ENCODE measurements at places on chromosomes 6 and 20. TPM values are rescaled to one million over a fixed set of nuclear protein-coding genes. Genes with fewer than 3 reads are reported as not detected.
A peak's percentile ranks its signal among the peaks of the same experiment; 100 is the strongest.

GRCh38 chr20:57882451-57883161, 172.8 kb upstream of the PMEPA1 start:
- DNase-seq, result no peak

DNA sequence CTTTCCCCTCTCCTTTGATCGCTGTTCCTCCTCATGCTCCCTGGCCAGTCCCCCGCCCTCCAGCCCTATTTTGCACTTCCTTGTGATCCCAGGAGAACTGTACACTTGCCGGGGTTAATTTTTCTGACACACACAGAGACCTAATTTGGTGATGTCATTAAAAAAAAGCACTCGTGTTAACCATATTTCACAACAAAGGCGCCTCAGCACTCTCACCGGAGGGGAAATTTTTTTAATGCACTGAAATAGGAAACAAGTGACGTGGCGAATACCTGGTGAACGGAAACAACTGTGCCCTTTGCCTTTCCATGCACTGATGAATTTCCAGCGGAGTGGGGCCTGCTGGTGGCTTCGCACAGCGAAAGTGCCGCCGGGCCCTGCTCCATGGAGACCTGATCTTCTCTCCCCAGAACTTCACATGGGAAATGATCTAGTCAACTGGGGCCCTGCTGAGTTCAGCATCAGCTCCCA, 53.9 kb upstream of the TAGAP start:
- peak; percentile 66 for DNase-seq

DNA sequence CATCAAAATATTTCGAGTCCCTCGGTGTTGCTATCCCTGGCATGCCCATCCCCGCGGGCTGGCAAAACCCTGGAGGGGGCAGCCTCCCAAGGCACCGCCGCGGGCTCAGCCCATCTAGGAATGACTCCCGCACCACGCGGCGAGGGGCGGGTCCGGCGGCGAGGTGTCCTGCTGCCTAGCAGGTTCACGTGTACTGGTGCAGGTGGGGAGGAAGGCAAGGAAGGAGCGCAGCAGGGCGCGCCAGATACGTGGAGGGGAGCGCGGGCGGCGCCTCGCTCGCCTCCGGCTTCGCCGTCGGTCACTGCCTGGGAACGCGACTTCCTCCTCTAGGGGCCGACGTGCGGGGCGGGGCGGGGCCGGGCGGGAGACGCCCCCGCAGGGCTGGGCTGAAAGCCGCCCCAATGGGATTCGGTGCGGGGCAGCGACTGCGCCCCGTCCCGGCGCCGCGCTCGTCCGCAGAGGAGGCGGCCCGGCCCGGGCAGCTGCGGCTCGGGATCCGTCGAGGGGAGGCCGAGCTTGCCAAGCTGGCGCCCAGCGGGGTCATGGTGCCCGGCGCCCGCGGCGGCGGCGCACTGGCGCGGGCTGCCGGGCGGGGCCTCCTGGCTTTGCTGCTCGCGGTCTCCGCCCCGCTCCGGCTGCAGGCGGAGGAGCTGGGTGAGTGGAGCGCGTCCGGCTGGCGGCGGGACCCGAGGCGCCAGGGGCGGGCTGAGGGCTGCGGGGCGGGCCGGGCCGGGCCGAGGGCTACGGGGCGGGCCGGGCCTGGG, at the start of gene DCBLD1:
DCBLD1 (plus strand) TSS at position 435 of the 764 bp plus-strand sequence; CDS start at position 543, 108 bp downstream.
- no peak for DNase-seq

DNA sequence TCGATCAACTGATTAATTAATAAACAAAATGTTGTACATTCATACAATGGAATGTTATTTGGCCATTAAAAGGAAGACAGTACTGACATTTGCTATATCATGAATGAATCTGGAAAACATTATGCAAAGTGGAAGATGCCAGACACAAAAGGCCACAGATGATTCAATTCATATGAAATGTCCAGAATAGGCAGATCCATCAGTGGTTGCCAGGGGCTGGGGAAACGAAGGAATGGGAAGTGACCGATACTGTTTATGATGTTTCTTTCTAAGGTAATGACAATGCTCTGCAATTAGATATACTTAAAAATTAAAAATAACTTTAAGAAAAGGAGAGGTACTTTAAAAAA, 37.2 kb downstream of the ELOVL5 start:
- no peak for DNase-seq

GRCh38 chr6:5665667-5666066, 341.1 kb downstream of the NRN1 start:
- no peak for DNase-seq

Gene ACAT2
- total RNA-seq, result 38.3 TPM

GRCh38 chr6:37779902-37780628, 39.5 kb upstream of the ZFAND3 start:
- DNase-seq, result no peak

DNA sequence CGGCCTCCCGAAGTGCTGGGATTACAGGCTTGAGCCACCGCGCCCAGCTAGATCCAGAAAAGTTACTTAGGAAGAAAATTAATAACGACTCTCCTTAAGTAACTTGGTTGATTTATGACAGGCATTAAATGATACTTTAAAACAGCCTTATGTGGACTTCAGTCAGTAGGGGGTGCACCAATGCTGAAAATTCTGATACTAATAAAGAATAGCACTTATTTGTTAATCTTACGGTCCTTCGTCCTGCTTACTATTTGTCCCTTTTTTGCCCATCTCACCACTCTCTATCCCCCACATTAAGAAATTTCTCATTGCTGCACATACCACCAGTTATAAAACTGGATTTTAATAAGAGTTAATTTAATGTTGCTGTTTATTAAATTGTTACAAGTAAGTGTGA, 12.7 kb upstream of the PRELID3B start:
- no peak for DNase-seq

- DNase-seq, result no peak
Observed at GRCh38 chr20:1631309-1632151, 11.7 kb upstream of the SIRPB1 start.

Gene SNAP25
- 1.4 TPM for total RNA-seq

- DNase-seq, result no peak
Observed at GRCh38 chr6:131758920-131759319, 48.1 kb upstream of the CTAGE9 start.

- DNase-seq, result no peak
Observed at GRCh38 chr6:26194816-26195375, 107.7 kb downstream of the HFE start.

GRCh38 chr20:58312836-58313235, 3.3 kb downstream of the RAB22A start:
- DNase-seq, result no peak

Gene MAFB
- total RNA-seq, result not detected

Gene PRL
- total RNA-seq, result not detected

DNA sequence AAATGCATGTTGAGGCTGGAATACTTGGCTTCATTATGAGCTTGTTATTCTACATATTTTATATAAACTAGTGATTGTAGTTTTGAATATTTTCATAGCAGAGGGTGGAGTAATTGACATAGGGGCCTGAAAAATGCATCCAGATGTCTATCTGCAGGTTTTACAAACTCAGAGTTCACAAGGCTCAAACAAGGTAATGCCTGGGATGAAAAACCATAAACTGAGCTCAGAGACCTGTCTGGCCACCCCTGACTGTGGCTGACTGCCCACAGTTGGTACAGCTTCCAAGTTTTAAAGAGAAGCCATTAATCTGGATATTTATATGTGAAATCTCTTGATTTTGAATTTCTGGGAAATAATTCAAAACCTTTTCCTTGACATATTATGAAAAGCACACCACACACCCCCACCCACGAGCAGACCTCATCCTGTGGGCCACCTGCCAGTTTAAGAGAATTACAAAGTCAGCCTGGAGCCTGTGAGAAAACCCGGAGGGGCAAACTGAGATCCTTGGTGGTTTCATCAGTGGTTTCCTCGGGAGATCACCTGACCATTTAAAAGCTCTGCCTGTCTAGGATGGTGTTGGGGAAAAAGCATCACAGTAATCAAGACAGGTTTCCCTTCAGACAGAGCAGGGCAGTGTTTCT, 230.1 kb downstream of the SAMD5 start:
- DNase-seq, result no peak

Gene RAMACL
- total RNA-seq, result 0.12 TPM

Gene ESF1
- total RNA-seq, result 11.6 TPM

DNA sequence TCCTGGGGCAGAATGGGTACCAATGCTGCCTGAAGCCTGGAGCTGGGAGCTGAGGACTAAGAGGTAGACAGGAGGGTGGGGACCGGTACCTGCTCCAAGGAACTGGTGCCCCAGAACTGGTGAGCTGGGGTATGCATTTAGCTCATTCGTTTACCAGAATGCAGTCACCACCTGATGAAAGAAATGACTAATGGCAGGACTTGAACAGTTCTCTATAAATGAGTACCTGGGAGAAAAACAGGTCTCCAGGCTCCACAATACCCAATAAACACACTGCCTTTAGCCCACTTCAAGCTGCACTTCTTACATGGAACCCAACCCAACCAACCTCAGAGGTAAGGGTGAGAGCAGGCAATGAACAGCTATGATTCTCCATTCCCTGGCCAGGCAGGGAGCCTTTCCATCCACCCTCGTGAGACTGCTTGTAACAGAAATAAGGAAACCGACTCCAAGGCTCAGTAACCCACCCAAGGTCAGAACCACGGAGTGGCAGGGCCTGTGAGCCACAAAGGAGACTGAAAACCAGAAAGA, 15.4 kb downstream of the FKBP1A start:
- no peak for DNase-seq

- no peak for DNase-seq
Observed at GRCh38 chr6:110049696-110050439, 71.8 kb downstream of the GPR6 start.

GRCh38 chr6:9250852-9251251, 815.5 kb upstream of the SLC35B3 start:
- peak; percentile 12 for DNase-seq

DNA sequence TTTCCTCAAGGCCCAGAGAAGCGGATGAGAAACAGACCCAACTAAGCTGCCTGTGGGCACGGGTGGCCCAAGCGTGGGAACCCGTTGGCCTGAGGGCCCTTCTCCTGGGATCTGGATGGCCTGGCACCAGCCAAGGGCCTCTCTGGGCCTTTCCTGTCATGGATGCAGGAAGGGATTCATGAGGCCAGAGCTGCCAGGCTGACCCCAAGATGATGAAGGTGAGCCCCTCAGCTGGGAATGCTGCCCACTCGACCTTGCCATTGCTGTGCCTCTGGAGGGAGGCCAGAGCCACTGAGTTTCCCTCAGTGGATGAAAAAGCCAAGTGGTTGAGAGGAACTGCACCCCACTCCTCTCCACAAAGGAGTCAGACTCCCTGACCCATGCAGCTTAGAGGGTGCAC, 171.2 kb downstream of the VEGFA start:
- no peak for DNase-seq

Gene GCM1
- not detected for total RNA-seq

DNA sequence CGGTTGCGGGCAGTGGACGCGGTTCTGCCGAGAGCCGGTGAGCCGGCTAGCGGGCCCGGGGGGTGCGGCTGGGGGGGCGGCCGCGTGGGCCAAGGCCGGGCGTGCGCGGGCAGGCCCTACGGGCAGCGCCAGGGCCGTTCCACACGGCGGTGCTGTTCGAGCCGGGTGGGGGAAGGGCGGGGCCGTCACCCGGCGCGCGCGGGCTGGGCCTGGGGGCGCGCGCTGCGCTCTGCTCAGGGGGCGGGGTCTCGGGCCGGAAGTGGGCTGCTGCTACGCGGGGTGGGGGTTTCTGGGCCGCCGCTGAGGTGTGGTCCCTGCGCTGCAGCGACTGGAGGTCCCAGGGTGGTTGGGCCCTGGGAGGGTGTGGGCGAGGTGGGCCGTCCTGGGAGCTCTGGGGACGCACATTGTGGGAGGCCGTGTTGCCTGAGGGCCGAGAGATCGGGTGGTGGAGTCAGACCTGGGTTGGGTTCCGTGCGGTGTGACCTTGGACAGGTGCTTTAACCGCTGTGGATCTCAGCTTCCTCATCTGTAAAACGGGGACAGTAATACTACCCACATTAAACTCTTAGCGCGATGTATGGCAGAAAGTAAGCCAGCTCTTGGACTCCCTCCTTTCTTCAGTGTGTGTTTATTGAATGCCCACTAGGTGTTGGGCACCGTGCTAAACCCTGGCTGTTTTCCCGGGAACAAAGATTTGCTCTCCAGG, 391 bp downstream of the MAPRE1 start:
- DNase-seq, result no peak

DNA sequence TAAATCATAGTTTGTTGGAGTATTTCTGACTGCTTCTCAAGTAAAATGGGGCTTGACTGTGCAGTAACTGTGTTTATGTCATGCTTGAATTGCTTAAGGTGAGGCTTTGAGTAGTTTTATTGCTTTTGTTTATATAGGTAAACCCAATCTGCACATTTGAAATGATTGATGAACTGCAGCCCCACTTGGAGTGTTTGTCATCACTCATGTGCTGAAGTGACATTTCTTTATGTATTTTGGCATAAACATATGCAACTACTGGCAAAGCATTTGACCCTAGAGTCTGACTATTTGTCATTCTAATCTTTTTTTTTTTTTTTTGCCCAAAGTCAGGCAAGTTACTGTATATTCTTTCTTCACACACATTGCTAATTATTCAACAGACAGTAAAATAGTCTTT, 491.4 kb upstream of the POU3F2 start:
- DNase-seq, result no peak
